ENCODE measurements at places on chromosomes 1 and 21. TPM values are rescaled to one million over a fixed set of nuclear protein-coding genes. Genes with fewer than 3 reads are reported as not detected.
A peak's percentile ranks its signal among the peaks of the same experiment; 100 is the strongest.

OR2T33 gene
- not detected for total RNA-seq

- H3K36me3 ChIP-seq = no peaks in the 10 kb centered on the region
- H3K4me3 ChIP-seq = no peak overlapping the region
- DNase-seq = no peak
- peaks cover 7% of the 10 kb centered on the region for H3K27me3 ChIP-seq
- no peak overlapping the region for H3K27ac ChIP-seq
Observed at GRCh38 chr1:94738371-94738770, 81.8 kb upstream of the SLC44A3 start.

DNA sequence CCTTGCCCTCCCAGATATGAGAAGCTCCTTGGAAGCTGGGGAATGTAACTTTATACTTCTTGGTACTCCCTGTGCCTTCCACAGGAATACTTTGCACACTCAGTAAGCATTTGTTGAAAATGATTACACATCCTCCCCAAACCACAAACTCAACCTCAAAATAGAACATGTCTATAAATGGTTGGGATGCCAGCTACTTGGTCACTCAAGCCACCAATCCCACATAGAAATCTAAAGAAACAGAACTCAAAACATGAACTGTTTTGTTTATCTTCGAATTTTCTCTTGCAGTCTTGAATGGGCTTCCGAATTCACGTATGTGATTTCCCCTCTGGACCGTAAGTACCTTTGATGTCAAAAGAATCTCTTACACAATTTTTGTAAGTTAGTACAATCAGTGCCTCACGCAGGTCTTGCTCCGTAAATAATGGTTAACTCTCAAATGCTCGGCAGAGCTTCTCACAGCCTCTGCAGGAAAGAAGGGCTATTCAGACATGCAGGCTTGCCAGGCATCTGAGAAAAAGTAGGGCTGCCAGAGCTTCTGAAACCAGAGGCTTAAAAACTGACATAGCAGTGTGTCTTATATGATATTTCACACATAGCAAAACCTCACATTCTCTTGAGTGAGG is 26.9 kb downstream of the SORT1 start:
- H3K27me3 ChIP-seq = peaks cover 16% of the 10 kb centered on the region
- H3K4me1 ChIP-seq = peaks cover 24% of the 10 kb centered on the region
- no peak overlapping the region for H3K27ac ChIP-seq
- no peaks in the 10 kb centered on the region for H3K36me3 ChIP-seq
- DNase-seq = no peak

DNA sequence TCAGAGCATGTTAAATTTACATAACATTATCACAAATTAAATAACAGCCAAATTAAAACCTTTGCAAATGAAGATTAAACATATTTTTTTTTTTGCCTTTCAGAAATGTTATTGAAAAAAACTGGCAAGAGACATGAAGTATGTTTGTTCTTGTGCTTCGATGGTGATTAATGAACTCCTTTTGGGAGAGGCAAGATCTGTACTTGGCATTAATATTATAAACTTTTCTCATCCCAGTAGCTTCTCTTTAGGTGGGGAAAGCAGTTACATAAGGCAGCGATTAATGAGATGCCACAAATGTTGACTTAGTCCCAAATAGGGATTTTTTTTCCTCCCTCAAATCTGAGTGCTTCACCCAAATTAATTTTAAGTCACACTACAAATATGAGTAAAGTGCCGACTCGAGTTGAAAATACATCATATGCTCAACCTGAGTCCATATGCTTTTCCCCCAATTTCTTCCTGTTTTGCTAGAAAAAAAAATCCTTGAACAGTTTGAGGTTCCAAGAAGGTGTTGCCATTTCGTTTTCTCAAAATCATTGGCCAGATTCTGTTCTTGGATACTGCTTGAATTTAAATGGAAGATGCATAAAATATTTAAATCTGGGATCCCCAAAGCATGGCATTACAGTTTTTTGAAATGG is 294.5 kb downstream of the VAV3 start:
- H3K27ac ChIP-seq = no peak overlapping the region
- peaks cover 5% of the 10 kb centered on the region for H3K36me3 ChIP-seq
- no peaks in the 10 kb centered on the region for H3K4me1 ChIP-seq

DNA sequence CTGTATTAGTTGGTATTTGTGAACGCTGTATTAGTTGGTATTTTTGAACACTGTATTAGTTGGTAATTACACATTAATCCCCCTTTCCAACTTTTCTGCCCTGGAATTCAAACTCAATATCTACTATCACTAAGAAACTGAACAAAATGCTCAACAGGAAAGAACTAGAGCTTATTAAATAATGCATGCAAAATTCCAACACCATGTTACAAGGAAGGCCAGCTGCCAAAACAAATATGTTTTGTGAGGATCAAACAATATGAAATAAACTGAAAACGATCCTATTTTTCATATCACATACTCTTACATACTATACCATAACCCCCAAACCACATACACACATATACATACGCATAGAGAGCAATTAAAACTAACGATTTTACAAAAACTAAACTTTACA is 104.9 kb downstream of the CDC42BPA start:
- H3K27me3 ChIP-seq = peaks cover 13% of the 10 kb centered on the region
- no peaks in the 10 kb centered on the region for H3K36me3 ChIP-seq

GRCh38 chr1:236083650-236084385 is 18.9 kb upstream of the NID1 start:
- H3K4me3 ChIP-seq = no peak overlapping the region
- H3K27me3 ChIP-seq = peaks cover 3% of the 10 kb centered on the region
- no peaks in the 10 kb centered on the region for H3K36me3 ChIP-seq
- H3K4me1 ChIP-seq = peaks cover 7% of the 10 kb centered on the region
- H3K27ac ChIP-seq = no peak overlapping the region
- DNase-seq = no peak

GRCh38 chr1:2199042-2199810 is 4.7 kb upstream of the FAAP20 start:
- H3K27ac ChIP-seq = peak overlapping the region; percentile 81
- peak overlapping the region; percentile 83 for H3K4me3 ChIP-seq
- H3K27me3 ChIP-seq = no peaks in the 10 kb centered on the region
- H3K4me1 ChIP-seq = peaks cover 17% of the 10 kb centered on the region

- no peaks in the 10 kb centered on the region for H3K36me3 ChIP-seq
- H3K4me3 ChIP-seq = no peak overlapping the region
- DNase-seq = no peak
- no peak overlapping the region for H3K27ac ChIP-seq
- H3K27me3 ChIP-seq = peaks cover 39% of the 10 kb centered on the region
Observed at GRCh38 chr1:170675865-170676264, 11.9 kb downstream of the PRRX1 start.

ABCG1 gene
- total RNA-seq = 12.7 TPM

Data from activated CD8-positive, alpha-beta T cell treated with anti-CD3 and anti-CD28 coated beads for 36 hours (primary cell).